Esophagus muscularis mucosa (tissue), 4 donors: ENCODE measurements at places on chromosomes 2 and 18. TPM values are rescaled to one million over a fixed set of nuclear protein-coding genes. Genes with fewer than 3 reads are reported as not detected.

DNA sequence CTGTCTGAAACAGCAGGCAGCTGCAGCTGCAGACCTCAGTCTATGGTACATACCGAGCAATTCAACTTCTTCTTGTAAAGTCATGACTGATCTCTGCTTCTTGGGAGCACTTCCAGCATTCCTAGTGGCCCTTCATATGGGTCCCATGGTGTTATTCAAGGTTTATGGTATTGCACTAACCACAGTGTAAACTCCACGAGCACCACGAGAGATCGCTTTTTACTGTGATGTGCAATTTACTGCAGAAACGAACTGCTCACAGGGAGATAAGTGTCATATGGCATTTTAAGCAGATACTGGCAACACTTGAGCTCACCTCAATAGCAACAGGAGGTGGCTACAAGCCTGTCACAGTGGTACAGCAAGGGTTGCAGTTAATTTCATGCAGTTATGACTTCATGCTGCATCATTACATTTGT is 38.6 kb upstream of the SH3BP4 start:
- no peaks in the 10 kb centered on the region for H3K4me1 ChIP-seq
- no peak overlapping the region for H3K27ac ChIP-seq
- no peaks in the 10 kb centered on the region for H3K27me3 ChIP-seq
- H3K4me3 ChIP-seq, result no peak overlapping the region
- no peak for DNase-seq

STARD6 gene
- not detected for total RNA-seq

GRCh38 chr2:177262092-177262491 is 2.4 kb downstream of the NFE2L2 start:
- DNase-seq, result no peak
- no peaks in the 10 kb centered on the region for H3K27me3 ChIP-seq
- H3K36me3 ChIP-seq, result no peaks in the 10 kb centered on the region

GRCh38 chr2:190420801-190421200 is 12.6 kb downstream of the MFSD6 start:
- no peak for DNase-seq
- H3K36me3 ChIP-seq, result no peaks in the 10 kb centered on the region
- H3K4me1 ChIP-seq, result peaks cover 45% of the 10 kb centered on the region
- H3K4me3 ChIP-seq, result no peak overlapping the region
